ENCODE measurements at places on chromosomes 12 and 14.
A peak's percentile ranks its signal among the peaks of the same experiment; 100 is the strongest.

- DNase-seq, result peak; percentile 6
Observed at GRCh38 chr12:74412606-74413230, 124.9 kb upstream of the ATXN7L3B start.

DNA sequence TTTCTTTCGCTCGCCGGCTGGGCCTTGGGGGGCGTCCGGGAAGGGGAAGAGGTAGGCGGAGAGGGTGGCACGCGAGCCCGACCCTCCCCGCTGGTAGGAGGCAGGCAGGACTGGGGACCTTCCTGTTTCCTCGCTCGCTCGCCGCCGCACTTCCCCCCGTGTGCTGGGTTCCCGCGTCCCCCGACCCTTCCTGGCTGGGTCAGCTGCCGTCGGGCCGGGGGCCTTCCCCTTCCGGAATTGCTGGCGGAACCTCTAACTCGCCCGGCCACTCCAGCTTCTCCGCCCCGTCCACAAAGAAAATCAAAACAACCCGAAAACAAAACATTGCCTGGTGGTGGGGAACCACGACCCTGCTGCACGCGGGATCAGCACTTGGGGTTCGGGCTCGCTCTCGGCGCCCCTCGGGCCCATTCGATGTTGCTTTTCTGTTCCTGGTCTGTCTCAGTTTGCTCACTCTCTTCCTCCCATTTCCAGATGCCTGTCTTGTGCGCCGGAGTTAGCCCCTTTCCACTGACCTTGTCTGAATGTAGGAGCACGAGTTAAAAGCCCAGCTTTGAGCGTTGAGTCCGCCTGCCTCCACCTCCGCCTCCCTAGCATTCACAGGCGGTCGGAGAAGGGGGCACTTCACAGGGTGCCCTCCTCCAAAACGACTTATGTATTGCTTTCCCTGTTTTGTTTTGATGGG is 581 bp downstream of the PAPOLA start:
- peak; percentile 23 for DNase-seq

DNA sequence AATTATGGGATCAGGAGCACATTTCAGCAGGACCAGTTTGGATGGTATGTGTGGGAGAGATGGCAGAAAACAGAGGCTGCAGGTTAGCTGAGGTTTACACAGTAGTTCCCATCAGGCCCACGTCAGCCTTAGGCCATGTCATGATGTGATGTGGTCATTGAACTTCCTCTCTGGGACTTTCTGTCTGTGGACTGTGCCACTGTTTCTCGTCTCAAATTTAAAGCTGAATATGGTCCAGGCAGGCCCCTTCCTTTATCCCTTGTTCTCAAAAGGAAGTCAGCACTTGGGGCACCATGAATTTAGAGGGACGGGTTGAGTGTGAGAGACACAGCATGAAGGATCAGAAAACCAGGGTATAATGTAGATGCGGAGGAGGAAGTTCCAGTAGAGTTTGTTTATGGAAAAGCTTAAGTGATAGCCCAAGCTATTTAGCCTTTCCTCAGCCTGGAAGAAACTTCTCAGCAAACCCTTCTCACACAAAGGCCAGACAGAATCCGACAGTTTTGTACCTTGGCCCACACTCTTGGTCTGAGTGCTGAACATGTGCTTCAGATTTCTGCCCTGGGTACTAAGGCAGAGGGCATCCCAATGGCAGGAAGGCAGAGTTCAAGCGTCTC is 3.6 kb upstream of the IGFBP6 start:
- DNase-seq, result no peak

DNA sequence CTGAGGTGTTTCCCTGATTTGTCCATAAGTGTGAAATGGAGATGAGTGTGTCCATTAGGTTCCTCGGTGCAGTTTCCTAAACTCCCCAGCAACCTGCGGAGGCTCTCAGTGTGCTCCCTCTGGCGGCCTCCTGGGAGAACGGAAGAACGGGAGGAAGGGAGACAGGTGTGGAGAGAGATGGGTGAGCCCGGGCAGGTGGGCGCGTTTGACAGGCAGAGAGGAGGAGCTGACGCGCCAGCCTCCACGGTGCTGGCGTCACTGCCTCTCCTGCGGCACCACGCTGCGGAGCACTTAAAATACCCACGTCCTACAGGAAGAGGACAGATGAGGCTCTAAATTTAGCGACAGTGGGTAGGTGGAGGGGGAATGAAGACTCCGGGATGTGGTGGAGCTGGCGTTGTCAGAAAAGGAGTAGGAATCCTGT is 26.8 kb upstream of the PEX5 start:
- DNase-seq, result no peak

DNA sequence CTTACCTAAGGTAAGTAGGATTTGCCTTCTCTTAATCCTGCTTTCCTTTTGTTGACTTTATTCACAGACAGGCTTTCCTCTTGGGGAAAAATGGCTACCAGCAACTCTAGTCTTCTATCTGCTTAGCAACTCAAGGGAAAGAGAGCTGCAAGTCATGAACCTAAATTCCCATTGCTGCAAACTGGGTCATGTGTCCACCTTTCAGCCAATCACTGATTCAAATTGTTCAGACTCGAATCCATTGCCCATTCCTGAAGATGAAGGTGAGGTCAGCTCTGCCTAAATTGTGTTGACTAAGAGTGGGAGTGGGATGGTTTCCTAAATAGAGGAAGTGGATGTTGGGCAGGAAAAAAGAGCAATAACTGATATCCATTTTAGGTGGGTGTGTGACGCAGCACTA is 7.7 kb downstream of the FBXW8 start:
- no peak for DNase-seq
